ENCODE measurements at places on chromosomes 7 and 10. TPM values are rescaled to one million over a fixed set of nuclear protein-coding genes. Genes with fewer than 3 reads are reported as not detected.

Gene TMEM236
- 0.21 TPM for total RNA-seq

Gene NPSR1
- not detected for total RNA-seq

Gene AOAH
- 3.1 TPM for total RNA-seq

Gene ZNF25
- total RNA-seq, result 22.8 TPM

Gene IGF2BP3
- 0.49 TPM for total RNA-seq

DNA sequence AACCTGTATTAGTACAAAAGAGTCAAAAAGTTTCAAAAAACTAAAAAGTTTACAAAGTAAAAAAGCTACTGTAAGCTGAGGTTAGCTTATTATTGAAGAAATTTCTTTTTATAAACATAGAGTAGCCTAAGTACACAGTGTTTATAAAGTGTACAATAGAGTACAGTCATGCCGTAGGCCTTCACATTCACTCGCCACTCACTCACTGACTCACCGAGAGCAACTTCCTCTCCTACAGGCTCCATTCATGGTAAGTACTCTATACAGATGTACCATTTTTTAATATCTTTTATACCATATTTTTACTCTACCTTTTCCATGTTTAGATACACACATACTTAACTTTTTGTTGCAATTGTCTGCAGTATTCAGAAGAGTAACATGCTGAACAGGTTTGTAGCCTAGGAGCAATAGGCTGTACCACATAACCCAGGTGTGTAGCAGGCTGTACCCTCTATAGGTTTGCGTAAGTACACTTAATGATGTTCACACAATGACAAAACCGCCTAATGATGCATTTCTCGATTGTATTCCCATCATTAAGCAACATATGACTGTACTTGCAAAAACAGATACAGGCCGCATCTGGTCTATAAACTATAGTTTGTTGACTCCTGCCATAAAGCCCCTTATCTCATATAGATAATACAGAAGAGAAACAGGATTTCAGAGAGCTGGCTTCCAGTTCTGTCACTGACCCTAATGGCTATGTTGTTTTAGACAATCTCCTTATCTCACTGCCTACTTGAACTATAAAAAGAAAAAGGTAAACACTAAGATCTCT, 438.8 kb downstream of the HTR7 start:
- DNase-seq, result no peak

DNA sequence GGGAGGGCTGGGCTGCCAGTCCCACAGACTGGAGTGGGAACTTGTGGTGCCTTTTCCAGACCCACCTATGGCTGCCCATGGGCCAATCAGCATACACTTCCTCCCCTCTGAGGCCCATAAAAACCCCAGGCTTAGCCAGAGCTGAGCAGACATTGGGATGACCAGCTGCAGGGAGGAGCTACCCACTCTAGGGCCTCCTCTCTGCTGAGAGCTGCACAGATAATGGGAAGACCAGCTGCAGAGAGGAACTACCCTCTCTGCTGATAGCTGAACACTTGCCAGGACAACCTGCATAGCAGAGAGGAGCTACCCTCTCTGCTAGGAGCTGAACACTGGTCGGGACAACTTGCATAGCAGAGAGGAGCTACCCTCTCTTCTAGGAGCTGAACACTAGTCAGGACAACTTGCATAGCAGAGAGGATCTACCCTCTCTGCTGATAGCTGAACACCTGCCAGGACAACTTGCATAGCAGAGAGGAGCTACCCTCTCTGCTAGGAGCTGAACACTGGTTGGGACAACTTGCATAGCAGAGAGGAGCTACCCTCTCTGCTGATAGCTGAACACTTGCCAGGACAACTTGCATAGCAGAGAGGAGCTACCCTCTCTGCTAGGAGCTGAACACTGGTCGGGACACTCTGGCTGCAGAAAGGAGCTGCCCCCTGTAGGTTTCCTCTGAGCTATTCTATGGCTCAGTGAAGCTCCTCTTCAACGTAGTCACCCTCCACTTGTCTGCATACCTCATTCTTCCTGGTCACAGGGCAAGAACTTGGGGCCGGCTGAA, 88.3 kb upstream of the CACUL1 start:
- no peak for DNase-seq

DNA sequence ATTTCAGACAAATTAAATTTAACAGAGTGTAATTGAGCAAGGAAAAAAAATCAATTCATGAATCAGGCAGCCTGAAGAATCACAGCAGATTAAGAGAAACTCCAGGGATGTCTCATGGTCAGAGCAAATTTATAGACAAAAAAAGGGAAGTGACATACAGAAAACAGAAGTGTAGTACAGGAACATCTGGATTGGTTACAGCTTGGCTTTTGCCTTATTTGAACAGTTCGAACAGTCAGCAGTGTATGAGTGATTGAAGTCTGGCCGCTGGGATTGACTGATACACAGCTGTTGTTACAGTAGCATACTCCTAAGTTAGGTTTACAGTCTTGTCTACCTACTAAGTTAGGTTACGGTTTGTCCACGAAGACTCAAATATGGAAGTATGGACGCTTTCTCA, 255.3 kb downstream of the HPSE2 start:
- no peak for DNase-seq

GRCh38 chr10:88107296-88108097, 244.1 kb downstream of the PTEN start:
- no peak for DNase-seq

GRCh38 chr10:86862373-86862772, 95.0 kb downstream of the MMRN2 start:
- DNase-seq, result no peak

DNA sequence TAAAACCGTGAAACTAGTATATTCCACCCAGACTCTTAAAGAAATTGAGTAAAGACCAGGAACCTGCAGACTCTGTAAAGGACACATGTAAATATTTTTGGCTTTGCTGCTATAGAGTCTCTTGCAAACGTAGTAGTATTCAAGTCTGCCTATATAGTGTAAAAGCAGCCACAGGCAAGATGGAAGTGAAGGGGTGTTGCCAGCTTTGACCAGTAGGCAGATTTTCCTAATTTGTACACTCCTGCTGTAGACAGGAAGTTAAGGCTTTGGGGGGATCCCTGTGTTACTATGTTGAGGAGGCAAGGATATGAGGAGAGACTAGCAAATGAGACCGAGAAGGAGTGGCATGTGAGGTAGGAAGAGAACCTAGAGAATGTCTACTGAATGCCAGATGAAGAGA, 27.7 kb downstream of the WAC start:
- DNase-seq, result no peak

DNA sequence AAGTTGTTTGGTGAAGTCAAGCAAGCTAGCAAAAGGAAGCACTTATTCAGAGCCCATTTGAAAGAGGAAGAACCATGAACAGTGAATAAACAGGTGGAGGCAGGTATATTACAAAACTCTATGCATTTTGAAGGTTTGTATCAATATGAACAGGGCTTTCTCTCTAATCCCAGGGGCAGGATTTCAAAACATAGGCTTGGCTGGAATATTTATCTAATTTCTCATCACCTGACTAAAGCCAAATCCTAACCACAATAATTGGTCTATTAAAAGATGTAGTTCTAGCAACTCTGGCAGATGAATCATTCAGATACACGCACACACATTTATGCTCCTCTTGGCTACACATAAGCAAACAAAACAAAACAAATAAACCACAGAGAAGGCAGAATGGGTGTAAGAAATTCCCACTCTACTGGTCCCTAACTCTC, 554.4 kb downstream of the INHBA start:
- DNase-seq, result no peak

DNA sequence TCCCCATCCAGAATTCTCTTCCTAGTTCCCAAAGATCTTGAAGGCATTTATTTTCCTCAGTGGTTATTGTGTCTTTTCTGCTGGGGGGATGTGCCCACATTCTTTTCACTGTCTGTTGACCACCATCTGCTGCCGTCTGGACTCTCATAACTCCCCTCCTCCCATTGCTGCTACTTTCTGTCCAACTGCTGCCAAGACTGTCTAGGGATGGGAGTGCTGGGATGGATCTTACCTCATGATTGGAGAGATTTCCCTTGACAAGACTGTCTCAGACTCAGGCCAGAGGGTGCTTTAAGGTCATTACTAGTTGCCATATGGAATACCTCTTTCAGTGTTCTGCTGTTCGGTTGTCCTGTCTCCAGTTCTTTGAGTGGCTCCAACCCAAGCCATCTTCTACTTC, 141.6 kb downstream of the C1GALT1 start:
- DNase-seq, result no peak

DNA sequence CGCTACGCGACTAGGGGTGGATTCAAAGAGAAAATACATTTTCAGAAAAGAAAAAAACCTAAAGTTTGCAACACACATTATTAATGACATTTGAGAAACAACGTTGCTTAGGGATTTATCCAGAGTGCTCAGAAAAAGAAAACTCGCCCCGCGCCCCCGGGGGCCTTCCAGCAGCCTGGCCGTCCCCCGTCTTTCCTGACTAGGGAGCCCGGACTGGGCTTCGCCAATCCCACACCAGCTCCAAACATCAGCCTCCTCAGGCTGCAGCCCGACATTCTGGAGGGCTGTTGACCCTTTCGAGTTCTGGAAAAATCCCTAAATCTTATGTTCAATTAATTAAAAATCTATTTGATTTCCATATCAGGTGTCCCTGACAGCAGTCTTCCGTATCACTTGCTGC, 48.6 kb downstream of the CLEC2L start:
- no peak for DNase-seq

DNA sequence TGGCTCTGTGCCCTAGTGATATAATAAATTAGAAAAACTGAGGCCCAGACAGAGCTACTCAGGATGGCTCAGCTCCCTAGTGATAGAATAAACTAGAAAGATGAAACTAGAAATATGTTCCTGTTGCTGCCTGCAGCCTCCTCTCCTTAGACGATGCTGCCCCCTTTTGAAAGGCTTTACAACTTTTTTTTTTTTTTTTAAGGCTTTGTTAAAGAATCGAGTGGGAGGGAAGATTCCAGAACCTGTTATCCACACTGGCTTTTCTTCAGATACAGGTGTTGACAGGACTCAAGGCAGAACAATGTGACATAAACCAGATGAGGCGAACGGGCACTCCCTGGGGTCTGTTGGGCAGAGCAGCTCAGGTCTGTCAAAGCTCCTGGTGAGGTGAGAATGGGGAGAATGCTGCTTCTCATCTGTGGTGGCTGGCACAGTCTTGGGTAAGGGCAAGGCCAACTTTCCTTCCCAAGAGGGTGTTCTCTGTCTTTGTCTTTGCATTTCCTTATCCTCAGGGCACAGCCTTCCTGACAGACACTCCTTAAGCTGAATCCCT, 175.1 kb downstream of the COBL start:
- DNase-seq, result no peak

DNA sequence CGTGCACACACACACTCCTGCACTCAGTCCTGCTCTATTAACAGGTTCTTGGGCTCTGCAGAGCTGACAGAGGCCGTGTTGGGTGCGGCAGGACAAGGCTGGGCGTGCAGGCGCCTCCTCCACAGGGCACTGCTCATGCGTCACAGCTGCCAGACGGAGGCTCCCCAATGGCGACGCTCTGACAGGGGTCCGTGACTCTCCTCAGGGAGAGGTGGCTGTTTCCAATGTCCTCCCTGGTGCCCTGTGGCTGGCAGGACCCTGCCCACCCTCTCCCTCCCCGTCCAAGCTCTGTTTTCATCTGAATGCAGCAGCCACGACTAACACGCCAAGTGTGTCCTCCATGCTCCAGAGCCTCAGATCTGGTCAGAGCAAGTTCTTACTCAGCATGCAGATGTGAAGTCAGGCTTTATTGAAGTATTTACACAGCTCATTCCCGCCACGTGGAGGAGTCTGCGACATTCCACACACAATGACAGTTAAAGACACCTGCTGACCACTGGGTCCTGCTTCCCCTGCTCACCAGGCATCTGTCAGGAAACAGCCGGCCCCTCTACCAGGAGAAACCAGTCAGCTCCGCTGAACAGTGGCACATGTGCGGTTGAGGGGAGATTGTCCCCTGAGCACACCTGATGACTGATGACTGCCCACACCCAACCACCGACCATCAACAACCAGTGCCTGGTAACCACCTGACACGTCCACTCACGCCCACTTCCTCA, 116.7 kb downstream of the VIPR2 start:
- no peak for DNase-seq

GRCh38 chr7:129665013-129665401, 53.5 kb downstream of the NRF1 start:
- no peak for DNase-seq

DNA sequence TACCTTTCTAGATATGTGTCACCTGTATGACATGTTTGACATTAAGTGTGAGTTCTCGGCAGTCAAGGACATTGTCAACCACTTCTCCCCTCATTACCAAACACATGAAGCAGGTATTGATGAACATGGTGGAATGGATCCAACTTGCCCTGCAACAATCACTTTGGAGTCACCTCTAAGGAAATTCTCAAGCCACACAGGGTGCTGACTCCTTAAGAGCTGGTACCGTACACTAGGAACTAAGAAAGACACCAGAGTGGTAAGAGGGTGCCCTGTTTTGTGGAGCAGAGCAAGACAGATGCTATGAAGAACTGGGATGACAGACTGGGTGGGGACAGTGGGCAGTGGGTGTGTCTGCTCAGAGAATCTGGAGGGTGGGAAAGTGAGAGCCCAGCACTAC, 17.4 kb upstream of the SORBS1 start:
- no peak for DNase-seq

GRCh38 chr7:25246306-25246705, 18.0 kb upstream of the NPVF start:
- no peak for DNase-seq

- DNase-seq, result peak; percentile 20
Observed at GRCh38 chr10:116809483-116810119, 39.7 kb upstream of the ENO4 start.

Data from heart right ventricle (tissue), 16 donors.